ENCODE measurements at places on chromosomes 5 and 9.
A peak's percentile ranks its signal among the peaks of the same experiment; 100 is the strongest.

DNA sequence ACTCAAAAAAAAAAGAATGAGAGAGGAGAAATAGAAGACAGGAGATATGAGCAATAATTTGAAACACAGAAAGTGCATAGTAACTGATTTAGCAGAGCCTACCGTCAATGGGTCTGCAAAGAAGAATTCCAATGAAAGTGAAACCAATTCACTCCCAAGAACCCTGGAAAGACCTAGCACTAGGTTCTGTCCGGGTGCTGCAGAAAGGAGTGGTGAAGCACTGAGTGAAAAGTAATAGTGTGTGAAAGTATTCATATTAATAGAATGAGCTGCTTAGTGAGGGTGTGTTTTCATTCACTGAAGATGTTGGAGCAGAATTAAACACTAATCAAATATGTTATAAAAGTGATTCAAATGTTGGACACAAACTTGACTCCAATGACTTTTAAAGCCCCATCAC lies 51.3 kb upstream of the SLC30A5 start:
- DNase-seq, result no peak

- DNase-seq, result no peak
Observed at GRCh38 chr5:142830241-142831008, 60.2 kb downstream of the ARHGAP26 start.

- DNase-seq, result no peak
Observed at GRCh38 chr5:5954275-5954598, 424.1 kb downstream of the MED10 start.

GRCh38 chr9:130299785-130300615 lies 34.4 kb downstream of the HMCN2 start:
- DNase-seq, result no peak

- peak; percentile 0 for DNase-seq
Observed at GRCh38 chr5:81631124-81631523, 119.8 kb downstream of the SSBP2 start.
